ENCODE measurements at places on chromosomes 3 and 15.

- no peak for DNase-seq
These were observed 60.6 kb upstream of the GOLGA8B start for GRCh38 chr15:34644061-34644460.

DNA sequence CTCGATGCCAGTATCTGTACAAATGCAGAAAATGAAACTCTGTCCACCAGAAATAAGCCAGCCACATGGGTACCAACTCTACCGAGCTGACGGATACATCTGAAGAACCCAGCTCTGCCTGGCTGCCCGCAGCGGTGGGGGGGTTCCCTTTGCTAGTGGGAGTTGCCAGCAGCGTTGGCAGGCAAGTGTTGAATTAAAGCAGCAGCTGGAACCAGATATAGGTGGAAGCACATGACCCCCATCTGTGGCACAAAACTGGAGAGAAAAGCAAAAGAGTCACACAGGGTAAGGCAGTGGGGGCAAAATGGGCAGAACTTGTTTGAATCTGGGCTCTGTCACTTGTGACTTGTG is 17.9 kb downstream of the CRYGS start:
- no peak for DNase-seq

- no peak for DNase-seq
These were observed 93.4 kb downstream of the PEX5L start for GRCh38 chr3:179943117-179943880.

DNA sequence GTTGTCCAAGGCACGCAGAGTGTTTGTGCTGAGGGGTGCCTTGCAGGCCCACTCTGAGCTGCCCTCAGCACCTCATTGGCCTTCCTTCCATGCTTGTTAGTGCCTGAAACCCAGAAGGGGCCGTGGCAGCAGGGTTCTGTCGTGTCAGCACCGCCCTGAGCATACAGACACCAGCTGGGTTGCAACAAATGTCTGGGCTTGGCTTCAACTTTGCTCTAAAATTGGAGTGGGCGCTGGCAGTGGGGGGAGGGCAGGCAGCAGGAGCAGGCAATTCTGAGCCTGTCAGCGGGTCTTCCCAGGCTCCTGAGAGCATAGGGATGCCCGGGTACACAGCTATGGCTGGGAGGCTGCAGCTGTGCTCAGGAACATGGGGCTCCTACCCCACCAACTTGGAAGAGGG is 464.3 kb downstream of the EPHA3 start:
- peak; percentile 2 for DNase-seq

GRCh38 chr3:191065181-191065805 is 133.7 kb upstream of the OSTN start:
- no peak for DNase-seq
